ENCODE measurements at places on chromosomes 13 and 19.

GRCh38 chr13:86445206-86445605 lies 646.0 kb upstream of the SLITRK6 start:
- no peak for DNase-seq

- no peak for DNase-seq
Observed at GRCh38 chr19:5824751-5825150, 14.8 kb downstream of the FUT6 start.

DNA sequence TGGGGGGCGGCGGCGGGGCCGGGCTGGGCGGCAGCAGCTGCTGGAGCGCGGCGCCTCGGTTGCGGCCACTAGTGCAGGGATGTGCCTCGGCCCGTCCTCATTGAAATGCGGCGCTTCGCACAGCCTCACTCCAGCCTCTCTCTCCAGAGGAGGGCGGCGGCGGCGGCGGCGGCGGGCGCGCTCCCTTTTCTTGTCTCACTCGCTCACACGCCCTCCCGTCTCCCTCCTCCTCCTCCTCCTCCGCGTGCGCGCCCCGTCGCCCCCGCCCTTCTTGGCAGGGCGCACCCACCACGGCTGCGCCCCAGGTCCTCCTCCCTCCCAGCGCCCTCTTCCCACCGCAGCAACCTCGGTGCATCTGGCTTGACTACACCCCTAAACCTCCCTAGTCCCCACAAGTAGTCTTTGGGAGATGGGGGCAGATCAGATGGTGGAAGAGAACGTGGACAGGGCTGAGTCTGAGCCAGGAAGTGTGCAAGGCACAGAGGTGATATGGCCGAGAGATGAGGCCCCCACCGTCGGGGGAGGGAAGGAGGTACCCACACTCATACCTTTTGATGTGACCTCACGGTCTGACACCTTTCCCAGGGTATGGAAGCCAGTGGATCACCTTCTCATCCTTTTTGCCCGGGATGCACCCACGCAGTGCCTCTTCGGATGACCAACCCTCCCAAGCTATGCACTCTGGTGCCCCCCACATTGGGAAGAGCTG lies at the start of gene DCLK1:
Gene DCLK1 (minus strand): TSS at position 161 of the 709 bp plus-strand sequence.
- no peak for DNase-seq

- peak; percentile 85 for DNase-seq
Observed at GRCh38 chr13:74134221-74134776, at the start of gene KLF12. KLF12 (minus strand) TSS chr13:74134404.

GRCh38 chr19:13215572-13216380 lies 65.6 kb downstream of the IER2 start:
- DNase-seq = peak; percentile 15

DNA sequence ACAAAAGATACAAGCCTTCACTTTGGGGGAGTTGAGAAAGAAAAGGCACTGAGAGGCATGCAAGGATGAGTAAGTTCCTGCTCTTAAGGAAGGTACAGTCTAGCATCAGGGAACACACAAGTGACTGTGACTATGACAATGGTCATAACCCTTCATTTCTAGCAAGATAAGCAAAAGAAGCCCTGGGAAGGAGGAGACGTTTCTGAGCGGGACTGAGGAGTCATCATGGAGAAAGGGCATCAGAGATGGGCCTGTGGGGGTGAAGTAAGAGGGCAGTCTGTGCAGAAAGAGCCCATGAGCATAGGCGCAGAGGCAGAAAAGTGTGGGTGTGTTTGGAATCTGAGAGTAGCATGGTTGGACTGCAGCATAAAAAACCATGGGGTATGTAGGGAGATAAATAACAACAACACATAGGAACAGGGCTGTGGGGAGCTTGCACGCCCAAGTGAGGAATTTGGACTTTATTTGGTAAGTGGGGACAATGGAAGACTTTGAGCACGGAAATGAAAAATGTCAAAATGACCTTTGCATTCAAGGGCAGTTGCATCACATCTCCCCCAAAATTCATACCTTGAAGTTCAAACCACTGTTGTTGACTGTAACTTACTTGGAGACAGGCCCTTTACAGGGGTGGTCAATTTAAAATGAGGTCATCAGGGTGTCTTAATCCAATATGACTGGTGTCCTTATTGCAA lies 86.7 kb downstream of the MBNL2 start:
- DNase-seq = peak; percentile 14

GRCh38 chr19:5615756-5616327 lies 6.7 kb downstream of the SAFB2 start:
- no peak for DNase-seq

DNA sequence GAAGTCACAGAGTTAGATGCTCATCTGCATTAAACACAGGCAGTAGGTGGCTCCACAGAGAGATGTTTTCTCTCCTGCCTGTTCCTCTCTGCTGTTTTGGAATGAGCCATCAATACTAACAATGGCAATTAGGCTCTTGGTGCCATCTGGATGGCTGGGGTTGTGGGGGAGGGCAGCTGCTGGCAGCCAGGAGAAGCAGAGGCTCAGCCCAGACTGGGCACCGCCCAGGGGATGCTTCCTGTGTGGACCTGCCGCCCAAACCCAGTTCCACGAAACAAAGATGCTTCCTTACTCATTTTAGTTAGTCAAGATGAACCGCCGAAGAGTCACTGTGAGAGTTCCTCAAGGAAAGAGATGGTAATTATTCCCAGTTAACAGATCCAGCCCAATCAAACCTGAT lies 50.8 kb upstream of the PCDH8 start:
- DNase-seq = no peak

DNA sequence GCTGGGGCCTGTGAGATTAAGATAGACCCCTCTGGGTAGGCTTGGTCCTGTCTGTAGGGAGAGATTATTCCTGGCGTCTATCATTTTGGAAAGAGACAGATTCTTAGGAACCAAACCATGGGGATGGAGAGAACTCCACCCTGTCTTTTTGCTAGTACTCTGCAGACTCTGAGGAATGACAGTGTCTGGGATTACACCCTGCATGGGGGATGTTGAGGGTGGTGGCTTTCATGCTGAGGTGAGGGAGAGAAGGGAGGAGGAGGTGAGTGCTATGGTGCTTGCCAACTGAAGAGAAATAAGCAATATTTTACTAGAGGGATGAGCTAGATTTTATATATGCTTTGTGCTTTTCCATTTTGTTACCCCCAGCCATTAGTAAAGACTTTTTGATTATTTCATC lies 74.5 kb upstream of the PCDH8 start:
- no peak for DNase-seq

- DNase-seq = no peak
Observed at GRCh38 chr13:60111691-60112090, 52.0 kb downstream of the DIAPH3 start.

- DNase-seq = no peak
Observed at GRCh38 chr19:14545716-14546082, 16.3 kb downstream of the TECR start.

GRCh38 chr13:113776231-113777125 lies 17.5 kb downstream of the TMEM255B start:
- no peak for DNase-seq

- DNase-seq = peak; percentile 85
Observed at GRCh38 chr13:95924389-95924994, 128.7 kb downstream of the UGGT2 start.

DNA sequence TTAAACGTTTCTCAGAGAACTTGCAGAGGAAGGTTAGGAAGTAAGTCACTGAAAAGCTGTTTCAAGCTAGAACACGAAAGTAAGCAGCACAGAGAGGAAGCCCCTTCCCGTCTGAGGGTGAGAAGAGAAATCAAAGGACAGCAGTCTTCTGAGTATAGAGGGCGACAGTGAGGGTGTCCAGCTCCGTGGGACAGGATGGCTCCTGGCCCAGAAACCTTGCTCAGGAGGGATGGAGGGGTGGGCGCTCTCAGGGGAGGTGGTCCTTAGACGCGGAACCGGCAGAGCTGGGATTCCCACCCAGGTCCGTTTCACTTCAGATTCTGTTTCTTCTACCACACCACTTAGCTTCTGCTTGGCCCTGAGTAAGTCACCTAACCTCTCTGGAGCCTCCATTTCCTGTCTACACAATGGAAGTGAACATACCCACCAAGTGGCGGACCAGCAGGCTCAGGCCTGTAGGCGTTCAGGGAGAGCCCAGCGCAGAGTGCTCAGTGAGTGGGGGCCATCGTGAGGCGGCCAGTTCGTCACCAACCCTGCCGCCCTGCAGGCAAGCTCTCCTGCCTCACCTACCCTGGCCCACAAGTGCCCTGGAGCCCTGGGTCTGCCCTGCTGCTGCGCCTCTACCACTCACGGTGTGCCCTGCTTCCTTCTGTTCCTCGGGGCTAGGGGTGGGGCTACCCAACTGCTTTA lies 5.5 kb upstream of the RSPH6A start:
- no peak for DNase-seq

- peak; percentile 90 for DNase-seq
Observed at GRCh38 chr19:5967994-5968430, 9.9 kb downstream of the RANBP3 start.

- no peak for DNase-seq
Observed at GRCh38 chr13:77036279-77036678, 9.3 kb upstream of the FBXL3 start.

GRCh38 chr19:33187183-33187540 lies 7.0 kb upstream of the LRP3 start:
- DNase-seq = no peak

GRCh38 chr13:46660416-46660815 lies 107.4 kb downstream of the LRCH1 start:
- DNase-seq = no peak

DNA sequence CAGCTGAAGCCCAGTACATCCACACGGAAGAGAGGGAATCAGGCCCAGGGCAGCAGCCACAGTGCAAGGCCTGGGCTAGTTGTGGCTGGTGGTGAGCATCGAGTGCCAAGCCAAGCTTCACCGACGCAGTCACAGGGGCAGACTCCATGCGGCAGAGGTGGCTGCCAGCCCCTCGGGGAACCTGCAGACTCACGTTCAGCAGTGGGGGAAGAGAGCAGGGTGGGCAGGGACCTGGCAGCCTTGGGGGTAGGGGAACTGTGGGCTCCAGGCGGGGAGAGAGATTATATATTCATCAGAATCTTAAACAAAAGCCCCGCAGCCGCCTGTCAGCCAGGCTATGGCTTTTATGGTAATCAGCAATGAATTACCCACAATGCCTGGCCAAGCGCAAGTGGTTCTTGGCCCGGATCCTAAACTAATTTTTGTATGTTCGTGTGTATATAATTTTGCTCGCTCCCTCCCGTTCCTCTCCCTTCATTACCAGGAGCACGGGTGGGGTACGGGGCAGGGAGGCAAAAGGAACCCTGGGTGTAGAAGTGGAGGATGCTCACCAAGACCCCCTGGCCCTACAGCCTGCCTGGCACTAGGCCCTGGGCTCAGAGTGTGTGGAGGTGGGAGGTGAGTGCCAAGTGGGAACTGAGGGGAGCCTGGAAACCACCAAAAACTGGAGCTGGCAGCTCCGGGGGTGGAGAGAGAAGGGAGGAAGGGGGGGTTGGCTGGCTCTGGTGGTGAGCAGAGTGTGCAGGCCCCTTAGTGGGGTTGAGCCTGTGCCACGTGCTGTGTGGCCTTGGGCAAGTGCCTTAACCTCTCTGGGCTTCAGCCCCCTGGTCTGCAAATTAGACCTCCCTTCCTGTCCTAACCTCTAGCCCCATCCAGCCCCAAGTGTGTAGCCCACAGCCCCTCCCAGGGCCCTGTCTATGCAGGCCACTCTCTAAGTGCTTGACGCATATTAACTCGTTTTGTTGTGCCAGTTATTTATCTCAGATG lies 31.9 kb downstream of the PTPRS start:
- DNase-seq = peak; percentile 40

DNA sequence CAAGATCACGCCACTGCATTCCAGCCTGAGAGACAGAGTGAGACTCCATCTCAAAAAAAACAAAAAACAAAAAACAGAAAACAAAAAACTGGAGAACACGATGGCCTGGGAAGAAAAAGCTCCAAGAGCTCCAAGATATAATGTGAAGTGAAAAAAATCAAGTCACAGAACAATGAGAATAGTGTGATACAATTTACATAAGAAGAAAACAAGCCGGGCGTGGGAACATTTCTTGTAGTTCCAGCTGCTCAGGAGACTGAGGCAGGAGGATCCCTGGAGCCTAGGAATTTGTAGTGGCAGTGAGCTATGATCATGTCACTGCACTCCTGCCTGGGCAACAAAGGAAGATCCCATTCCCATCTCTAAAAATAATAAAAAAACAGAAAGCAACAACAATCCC lies 8.5 kb upstream of the LMTK3 start:
- no peak for DNase-seq

- DNase-seq = no peak
Observed at GRCh38 chr19:15010501-15011300, 31.0 kb upstream of the SLC1A6 start.

- no peak for DNase-seq
Observed at GRCh38 chr19:42091742-42092141, 15.8 kb downstream of the ZNF574 start.

GRCh38 chr19:50176775-50177174 lies 13.7 kb upstream of the IZUMO2 start:
- DNase-seq = no peak

- DNase-seq = no peak
Observed at GRCh38 chr13:84574851-84575250, 692.6 kb upstream of the SLITRK1 start.

- peak; percentile 67 for DNase-seq
Observed at GRCh38 chr13:75479102-75479740, 2.7 kb downstream of the TBC1D4 start.

DNA sequence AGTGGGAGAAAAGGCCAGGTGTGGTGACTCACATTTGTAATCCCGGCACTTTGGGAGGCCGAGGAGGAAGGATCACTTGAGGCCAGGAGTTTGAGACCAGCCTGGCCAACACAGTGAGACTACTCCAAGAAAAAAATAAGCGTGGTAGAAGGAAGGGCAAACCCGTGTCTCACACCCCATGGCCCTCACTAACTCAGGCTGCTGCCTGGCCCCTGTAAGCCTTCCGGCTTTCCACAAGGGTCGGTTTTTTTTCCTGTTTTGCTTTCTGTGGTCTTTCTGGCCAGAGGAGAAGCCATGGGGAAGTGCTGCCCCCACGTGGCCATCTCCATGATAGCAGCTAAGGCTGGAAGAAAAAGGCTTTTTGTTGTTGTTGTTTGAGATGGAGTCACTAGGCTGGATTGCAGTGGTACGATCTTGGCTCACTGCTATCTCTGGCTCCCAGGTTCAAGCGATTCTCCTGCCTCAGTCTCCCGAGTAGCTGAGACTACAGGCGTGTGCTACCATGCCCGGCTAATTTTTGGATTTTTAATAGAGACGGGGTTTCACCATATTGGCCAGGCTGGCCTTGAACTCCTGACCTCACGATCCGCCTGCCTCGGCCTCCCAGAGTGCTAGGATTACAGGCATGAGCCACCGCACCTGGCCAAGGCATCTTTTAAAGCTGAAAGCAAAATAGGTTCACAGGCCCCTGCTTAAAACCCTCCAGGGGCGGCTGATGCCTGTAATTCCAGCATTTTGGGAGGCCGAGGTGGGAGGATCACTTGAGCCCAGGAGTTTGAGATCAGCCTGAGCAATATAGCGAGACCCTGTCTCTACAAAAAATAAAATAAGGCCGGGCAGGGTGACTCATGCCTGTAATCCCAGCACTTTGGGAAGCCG lies 7.5 kb upstream of the ARHGEF18 start:
- DNase-seq = peak; percentile 77

- no peak for DNase-seq
Observed at GRCh38 chr13:33868343-33868994, 50.5 kb downstream of the RFC3 start.

Measured in fibroblast of villous mesenchyme (primary cell).